ENCODE measurements at places on chromosomes 4 and X. TPM values are rescaled to one million over a fixed set of nuclear protein-coding genes. Genes with fewer than 3 reads are reported as not detected.

DNA sequence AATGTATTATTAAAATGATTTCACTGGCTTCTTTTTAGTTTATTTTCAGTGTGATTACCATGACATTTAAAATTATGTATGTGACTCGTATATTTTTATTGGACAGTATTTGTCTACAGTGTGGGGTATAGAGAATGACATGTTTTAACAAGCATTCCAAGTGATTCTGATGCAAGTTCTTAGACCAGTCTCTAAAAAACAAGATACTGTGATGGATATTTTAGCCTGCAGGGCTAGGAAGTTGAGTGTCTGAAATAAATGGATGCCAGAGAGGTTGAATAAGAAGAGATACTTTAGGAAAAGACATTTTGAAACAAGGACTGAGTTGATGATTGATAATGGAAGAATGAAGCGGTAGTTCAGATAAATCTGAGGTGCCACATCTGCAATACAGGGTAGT, 3.5 kb upstream of the MAD2L1 start:
- DNase-seq, result no peak

GRCh38 chr4:38765382-38765781, 17.4 kb downstream of the TLR10 start:
- DNase-seq, result no peak

GRCh38 chrX:131837325-131837724, 185.8 kb upstream of the STK26 start:
- no peak for DNase-seq

Gene BEND2
- not detected for total RNA-seq

DNA sequence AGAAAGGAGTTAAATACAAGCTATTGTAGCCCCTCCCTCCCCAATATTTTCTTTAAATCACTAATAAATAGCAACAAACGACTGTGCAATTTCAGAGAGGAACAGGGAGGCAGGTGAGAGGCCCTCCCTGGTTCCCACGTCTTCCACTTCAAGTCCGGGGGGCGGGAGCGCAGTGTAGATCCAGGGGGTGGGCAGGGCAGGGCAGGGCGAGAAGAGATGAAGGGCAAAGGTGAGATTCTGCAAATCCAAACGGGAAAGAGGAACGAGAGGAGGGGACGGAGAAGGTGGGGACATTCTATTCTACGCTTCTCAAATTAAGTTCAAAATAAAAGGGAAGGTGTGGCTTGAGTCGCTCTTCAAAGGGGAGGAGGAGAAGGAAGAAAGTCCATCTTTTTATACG, 6.8 kb downstream of the NKX6-1 start:
- no peak for DNase-seq

Measured in prostate gland (tissue), 2 donors.